Thoracic aorta (tissue), 2 donors: ENCODE measurements at places on chromosomes 1 and 21. TPM values are rescaled to one million over a fixed set of nuclear protein-coding genes. Genes with fewer than 3 reads are reported as not detected.

The RSPH1 gene
- total RNA-seq: 0.27 TPM

- DNase-seq: no peak
Observed at GRCh38 chr1:176831150-176831549, 333.4 kb downstream of the ASTN1 start.

DNA sequence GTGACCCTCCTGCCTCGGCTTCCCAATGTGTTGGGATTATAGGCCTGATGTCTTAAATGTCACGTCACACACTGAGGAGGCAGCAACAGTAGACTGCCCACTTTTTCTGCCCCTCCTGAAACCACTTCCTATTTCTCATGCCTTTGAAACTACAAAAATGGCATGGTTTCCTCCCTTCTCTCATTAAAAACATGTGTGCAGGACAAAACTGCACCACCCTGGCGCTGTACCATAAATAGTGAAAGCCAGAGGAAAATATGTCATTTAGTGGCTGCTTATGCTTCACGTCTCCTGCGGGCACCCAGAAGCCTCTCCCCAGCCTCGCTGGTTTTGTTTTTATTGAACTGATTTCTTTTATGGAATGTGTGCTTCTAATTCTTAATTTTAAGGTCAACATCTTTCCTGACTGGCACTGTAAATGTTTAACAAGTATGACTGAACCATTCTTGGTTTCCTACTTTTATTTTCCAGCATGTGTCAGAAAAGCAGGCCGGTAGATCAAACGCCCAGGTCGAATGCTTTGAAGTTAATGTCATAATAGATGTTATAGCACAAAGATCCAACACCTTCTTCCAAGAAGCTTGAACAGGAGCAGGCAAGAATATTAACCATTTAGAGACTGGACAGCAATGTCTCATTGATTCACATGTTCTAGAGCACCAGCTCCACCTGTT lies 59.6 kb upstream of the C1orf87 start:
- DNase-seq: no peak

- DNase-seq: no peak
Observed at GRCh38 chr21:32599526-32599925, 12.7 kb downstream of the CFAP298 start.
